ENCODE measurements at places on chromosomes 5 and 9.

- no peak for DNase-seq
Observed at GRCh38 chr5:19630876-19631275, 357.1 kb downstream of the CDH18 start.

DNA sequence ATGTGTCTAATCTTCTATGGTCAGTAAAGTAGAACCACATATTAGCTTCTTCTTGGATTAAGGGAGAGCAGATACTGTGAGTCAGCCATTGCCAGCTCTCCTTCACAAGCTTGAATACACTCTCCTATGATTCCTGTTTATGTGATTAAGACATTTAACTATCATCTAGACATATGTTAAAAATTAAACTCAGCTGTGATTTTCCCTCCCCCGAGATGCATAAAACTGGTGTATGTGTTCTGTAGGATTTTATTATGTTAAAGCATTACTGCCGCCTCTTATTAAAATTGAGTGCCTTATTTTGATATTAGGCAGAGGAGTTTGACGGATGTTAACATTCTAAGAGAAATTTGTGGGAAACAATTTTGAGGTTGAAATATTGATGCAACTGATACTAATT is 114.6 kb downstream of the ACTBL2 start:
- DNase-seq = no peak

DNA sequence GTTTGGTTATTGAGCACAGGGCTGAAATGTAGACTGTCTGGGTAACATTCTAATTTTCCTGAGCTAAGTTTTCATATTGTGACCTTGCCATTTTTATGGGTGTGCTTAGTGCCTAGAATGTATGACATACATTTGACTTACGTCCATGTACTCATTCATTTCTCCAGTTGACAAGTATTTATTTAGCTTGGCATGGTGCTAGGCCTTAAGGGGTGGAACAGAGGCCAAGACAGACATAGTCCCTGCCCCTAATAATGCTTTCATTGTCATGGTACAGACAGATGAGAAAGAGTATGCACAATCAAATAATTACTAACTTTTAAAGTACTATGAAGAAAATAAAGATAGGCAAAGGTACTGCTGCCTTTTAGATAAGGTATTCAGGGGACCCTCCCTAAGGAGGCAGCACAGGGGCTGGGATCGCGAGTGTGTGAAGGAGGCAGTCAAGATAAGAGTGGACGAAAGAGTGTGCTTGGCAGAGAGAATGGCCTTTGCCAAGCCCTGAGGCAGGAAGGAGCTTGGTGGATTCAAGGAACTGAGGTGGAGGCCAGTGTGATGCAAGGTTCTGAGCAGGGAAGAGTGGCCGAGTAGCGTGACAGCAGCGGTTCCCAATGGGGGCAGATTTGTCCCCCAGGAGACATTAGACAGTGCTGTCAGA is 128.0 kb downstream of the PIP5K1B start:
- no peak for DNase-seq

DNA sequence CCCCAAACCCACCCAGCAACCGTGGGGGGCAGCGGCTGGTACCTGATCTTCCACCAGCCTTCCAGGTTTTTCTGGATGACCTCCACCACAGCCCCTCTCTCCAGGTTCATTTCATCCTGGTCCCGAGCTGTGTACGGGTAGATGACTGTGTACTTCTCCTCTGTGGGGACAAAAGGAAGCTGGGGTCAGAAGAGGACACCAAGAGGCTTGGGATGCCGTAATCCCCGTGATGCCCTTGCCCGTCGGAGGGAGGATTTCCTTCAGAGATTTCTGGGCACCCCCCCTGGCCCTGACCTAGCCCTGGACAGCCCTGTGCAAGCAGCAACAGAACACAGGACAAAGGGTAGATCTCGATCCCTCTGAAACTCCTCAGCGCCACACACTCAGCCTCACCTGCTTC is 70.3 kb upstream of the UBTD2 start:
- no peak for DNase-seq

GRCh38 chr9:120210274-120210673 is 369.7 kb downstream of the CDK5RAP2 start:
- no peak for DNase-seq

DNA sequence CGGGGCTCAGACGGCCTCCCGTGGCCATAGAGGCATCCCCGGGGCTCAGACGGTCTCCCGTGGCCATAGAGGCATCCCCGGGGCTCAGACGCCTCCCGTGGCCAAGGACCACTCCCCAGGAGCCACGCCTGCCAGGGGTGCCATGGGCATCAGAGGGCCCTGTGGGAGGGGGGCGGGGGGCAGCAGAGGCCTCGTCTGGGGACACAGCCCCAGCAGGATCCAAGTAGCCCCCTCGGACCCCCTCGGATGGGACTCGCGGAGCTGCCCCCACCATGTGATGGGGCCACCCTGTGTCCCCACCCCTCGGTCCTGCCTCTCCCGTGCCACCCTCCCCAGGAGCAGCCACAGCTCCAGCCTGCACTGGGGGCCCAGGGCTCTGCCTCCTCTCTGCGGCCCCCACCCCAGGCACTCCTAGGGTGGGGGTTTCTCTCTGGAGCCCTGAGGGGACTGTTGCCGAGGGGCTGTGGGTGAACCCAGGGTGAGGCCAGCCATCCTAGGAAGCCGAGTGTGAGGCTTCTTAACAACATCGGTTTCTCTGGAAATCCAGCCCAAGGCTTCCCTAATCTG is 2.5 kb downstream of the ENTPD8 start:
- peak; percentile 75 for DNase-seq

- DNase-seq = no peak
Observed at GRCh38 chr5:74915488-74915887, 49.3 kb upstream of the FAM169A start.

GRCh38 chr5:135458921-135459331 is 6.8 kb upstream of the TIFAB start:
- no peak for DNase-seq

DNA sequence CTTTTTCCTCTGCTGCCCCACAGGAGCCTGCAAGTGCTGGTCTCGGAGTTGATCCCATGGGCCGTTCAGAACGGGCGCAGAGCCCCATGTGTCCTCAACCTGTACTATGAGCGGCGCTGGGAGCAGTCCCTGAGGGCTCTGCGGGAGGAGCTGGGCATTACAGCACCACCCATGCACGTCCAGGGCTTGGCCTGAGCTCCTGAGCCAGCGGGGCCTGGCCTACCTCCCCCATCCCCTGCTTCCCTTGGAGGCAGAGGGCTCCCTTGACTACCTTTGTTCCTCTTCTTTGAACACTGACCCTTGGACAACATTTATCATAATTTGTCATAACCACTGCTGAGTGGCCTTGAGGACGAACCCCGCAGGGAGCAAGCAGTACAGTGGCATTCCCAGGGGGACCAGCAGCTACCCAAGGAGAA is 6.9 kb upstream of the SLC27A4 start:
- DNase-seq = no peak
